ENCODE measurements at places on chromosomes 13 and 19. TPM values are rescaled to one million over a fixed set of nuclear protein-coding genes. Genes with fewer than 3 reads are reported as not detected.

The MTUS2 gene
- 0.05 TPM for total RNA-seq

The ZNF606 gene
- not detected for total RNA-seq

The CXCL17 gene
- not detected for total RNA-seq

The PDS5B gene
- 21.0 TPM for total RNA-seq

The MADCAM1 gene
- 0.31 TPM for total RNA-seq

The LILRB5 gene
- 0.08 TPM for total RNA-seq

The PLIN4 gene
- total RNA-seq: 8.5 TPM

The RXFP2 gene
- total RNA-seq: not detected

The PRR19 gene
- 4.7 TPM for total RNA-seq

The LGALS13 gene
- total RNA-seq: not detected

The CALR3 gene
- 0.20 TPM for total RNA-seq

The CBY2 gene
- total RNA-seq: not detected

The DNAJC3 gene
- total RNA-seq: 17.7 TPM

The GRIK5 gene
- 0.21 TPM for total RNA-seq

The DLL3 gene
- total RNA-seq: 0.15 TPM

The ZNF805 gene
- total RNA-seq: 13.5 TPM

The ZNF497 gene
- 2.0 TPM for total RNA-seq

The PHLDB3 gene
- 45.7 TPM for total RNA-seq

The SYNGR4 gene
- total RNA-seq: 1.2 TPM

The TUBB4A gene
- total RNA-seq: not detected

The SLITRK6 gene
- total RNA-seq: 9.2 TPM

The ZNF536 gene
- total RNA-seq: not detected

The LIM2 gene
- total RNA-seq: not detected

The IZUMO1 gene
- total RNA-seq: 0.58 TPM

The RNF113B gene
- total RNA-seq: not detected

The KRTDAP gene
- not detected for total RNA-seq

The DAND5 gene
- not detected for total RNA-seq

The SIX5 gene
- total RNA-seq: 26.8 TPM

The FSD1 gene
- 0.60 TPM for total RNA-seq

The ZNF99 gene
- not detected for total RNA-seq

The NLRP9 gene
- not detected for total RNA-seq

The IGFL2 gene
- 1.1 TPM for total RNA-seq

The LYPD5 gene
- 0.23 TPM for total RNA-seq

The NPHS1 gene
- not detected for total RNA-seq

The TNFRSF19 gene
- 0.03 TPM for total RNA-seq

The KCNN1 gene
- 0.28 TPM for total RNA-seq

The NAA16 gene
- 8.0 TPM for total RNA-seq
